ENCODE measurements at places on chromosomes 7 and 10. TPM values are rescaled to one million over a fixed set of nuclear protein-coding genes. Genes with fewer than 3 reads are reported as not detected.

The HKDC1 gene
- not detected for total RNA-seq

The HTR5A gene
- not detected for total RNA-seq

The HUS1 gene
- total RNA-seq = 31.1 TPM

The AKR1D1 gene
- total RNA-seq = 0.14 TPM

The DPYSL4 gene
- total RNA-seq = 16.8 TPM

All from WTC11 (cell line).